Stimulated activated CD4-positive, alpha-beta T cell treated with anti-CD3 and anti-CD28 coated beads, TNF-alpha, amount 100 ng/mL, for 24 hours (primary cell): ENCODE measurements at places on chromosomes 7 and 10.

DNA sequence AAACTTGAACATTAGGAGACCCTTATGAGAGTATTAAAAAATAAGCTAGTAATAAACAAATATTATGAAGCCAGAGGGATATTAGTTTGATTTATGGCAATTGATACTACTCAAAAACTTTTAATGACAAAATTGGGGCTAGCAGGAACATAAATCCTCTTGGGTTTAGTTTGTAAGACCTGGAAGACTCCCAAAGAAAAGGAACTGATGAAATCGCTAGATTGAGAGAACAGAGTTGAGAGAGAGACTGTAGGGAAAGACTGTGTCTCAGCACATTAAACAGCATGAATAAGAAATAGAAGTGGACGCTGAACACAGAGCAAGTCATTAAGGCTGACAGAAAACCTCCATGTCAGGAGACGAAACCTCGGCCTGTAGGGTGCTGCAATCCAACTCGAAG is 56.4 kb downstream of the ICA1 start:
- no peak for DNase-seq

GRCh38 chr7:12007576-12007975 is 175.6 kb upstream of the THSD7A start:
- no peak for DNase-seq

GRCh38 chr10:71708301-71708703 is 11.3 kb downstream of the C10orf105 start:
- peak; percentile 65 for DNase-seq

DNA sequence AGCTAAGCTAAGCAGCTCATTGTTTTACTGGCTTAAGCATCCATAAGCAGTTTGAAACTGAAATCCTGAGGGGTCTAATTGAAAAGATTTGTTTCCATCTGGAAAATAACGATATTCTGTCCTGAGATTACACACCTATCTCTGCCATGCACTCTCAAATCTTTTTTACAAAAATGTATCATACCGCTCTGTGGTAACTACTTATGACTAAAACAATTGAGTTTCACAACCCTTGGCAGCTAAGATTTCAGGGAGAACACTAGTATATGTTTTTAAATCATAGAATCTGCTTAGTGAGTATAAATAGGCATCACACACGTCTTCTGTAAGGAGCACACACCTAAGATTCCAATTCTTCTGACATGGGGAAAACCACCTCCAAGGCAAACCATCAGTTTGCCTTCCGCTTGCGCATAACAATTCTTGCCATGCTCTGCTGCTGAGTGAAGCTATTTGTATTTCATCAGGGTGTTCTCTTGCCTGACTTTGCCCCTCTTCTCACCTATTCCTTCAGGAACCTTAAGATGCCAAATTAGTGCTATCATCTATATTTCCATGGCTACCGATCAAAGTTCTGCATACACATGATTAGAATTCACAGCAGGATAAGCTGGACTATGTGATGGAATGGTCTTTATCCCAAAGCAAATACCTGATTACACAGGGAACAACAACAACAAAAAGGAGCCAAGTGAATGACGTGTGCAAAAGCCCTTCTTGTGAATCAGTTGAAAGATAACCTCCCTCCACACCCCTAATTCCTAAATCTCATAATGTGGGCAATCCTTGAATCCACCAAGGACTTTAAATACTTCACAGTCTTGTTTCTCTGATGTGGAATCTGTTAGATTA is 40.9 kb downstream of the PRPF18 start:
- no peak for DNase-seq

DNA sequence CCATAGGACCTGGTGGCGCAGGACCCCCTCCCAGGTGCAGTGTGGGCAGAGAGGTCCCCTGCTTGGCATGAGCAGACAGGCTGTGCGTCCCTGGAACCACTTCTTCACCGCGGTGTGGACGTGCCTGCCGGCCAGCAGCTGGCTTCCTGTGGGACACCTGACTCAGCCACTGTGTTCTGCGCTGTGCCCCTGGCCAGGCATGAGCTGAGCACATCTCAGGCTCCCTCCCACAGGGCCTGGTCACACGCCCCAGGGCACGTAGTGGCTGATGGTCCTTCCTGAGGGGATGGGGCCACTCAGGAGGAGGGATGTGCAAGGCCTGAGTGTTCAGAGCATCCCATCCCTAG is 3.5 kb upstream of the DEPP1 start:
- DNase-seq, result no peak

- DNase-seq, result no peak
Measured at GRCh38 chr10:126684171-126684745, 13.8 kb upstream of the C10orf90 start.

GRCh38 chr7:146443102-146443501 is 326.5 kb downstream of the CNTNAP2 start:
- no peak for DNase-seq

- DNase-seq, result no peak
Measured at GRCh38 chr7:132643302-132643701, 67.0 kb upstream of the PLXNA4 start.

DNA sequence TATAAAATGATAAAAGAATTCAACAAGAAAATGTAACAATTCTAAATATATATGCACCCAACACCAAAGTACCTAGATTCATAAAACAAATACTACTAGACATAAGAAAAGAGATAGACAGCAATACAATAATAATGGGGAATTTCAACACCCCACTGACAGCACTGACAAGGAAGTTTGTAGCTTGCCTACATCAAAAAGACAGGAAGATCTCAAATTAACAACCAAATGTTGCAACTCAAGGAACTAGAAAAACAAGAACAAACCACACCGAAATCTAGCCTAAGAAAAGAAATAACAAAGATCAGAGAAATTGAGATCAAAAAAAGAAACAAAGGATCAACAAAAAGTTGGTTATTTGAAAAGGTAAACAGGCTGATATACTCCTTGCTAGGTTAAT is 36.5 kb upstream of the TNKS2 start:
- no peak for DNase-seq

GRCh38 chr10:22029445-22030236 is 26.1 kb upstream of the DNAJC1 start:
- DNase-seq, result no peak

GRCh38 chr7:4070214-4070613 is 611.9 kb upstream of the FOXK1 start:
- DNase-seq, result no peak

GRCh38 chr10:125096371-125096770 is 64.0 kb downstream of the CTBP2 start:
- DNase-seq, result no peak

GRCh38 chr7:148185041-148185440 is 405.5 kb upstream of the C7orf33 start:
- no peak for DNase-seq

- DNase-seq, result no peak
Measured at GRCh38 chr10:122768389-122768745, 68.7 kb upstream of the C10orf120 start.

DNA sequence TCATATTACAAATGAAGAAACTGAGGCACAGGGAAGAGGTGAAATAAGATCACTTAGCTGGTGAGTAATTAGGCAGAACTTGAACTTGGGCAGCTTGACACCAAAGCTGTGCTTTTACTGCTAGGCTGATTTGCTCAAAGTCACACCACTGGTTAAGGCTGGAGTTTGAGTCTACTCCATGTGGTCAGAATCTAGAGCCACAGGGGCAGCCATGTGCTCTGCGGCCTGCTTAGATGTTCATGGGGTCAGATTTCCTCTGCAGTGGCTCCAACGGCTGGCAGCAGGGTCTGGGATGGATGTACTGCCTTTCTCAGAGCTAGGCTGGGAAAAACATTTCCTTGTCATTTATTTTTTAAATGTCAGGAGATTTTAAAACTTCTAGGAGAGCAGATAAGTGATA is 417.5 kb downstream of the KCNMA1 start:
- no peak for DNase-seq

DNA sequence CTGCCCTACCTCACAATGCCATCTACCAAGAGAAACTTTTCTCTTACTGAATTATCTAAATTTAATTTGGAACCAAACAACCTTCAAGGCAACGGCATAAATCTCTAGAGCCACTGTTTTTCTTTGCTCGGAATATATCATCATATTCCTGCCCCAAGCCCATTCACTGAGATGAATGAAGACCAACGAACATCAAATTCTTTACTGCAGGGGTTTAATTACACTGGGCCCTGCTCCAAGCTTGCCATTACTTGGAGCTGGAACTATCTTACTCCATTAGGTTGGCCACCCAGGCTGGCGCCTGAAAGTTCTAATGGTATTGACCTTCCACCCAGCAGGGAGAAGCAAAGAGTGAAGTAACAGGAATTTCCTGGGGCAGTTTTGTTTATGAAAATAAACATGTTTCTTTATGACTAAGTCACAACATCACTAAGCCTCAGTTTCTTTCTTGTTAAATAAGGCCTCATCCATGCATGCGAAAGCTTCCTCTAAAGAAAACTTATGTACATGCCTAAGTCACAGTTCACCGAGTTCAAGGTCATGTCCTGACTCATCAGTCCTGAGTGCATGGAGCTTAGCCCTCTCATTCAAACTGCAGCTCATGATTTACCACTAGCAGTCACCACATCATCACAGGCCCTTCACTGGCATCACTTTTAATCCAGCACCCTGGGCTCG is 42.1 kb upstream of the ANAPC16 start:
- DNase-seq, result no peak

DNA sequence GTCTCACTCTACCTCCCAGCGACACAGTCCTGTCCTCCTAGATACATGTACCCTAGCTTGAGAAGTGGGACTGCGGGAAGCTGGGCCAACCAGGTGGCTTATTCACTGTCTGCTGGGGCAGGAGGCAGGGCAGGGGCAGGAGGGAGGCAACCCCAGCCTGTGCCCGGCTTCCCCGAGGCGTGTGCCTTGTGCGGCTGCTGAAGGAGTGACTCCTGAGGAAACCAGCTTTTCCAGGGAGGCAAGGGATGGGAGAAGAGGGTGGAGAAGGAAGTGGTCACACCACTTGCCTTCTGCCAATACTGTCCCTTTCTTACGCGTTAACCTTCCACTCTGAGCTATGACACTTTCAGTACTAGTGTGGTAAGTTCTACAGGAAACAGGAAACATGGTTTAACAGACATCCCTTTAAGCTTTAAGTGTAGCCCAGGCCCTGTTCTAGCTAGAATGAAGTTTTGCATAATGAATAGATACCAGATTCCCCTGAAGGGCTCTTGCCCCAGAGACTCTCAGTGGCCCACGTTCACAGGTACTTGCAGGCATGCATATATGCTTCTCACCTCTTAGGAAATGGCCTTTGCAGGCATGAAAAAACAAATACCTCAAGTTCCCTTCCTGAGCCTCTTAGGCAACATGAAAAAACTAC is 40.6 kb downstream of the SYPL1 start:
- peak; percentile 7 for DNase-seq

- no peak for DNase-seq
Measured at GRCh38 chr10:24784923-24785322, 61.2 kb upstream of the ARHGAP21 start.

GRCh38 chr7:39098506-39098905 is 120.8 kb downstream of the POU6F2 start:
- no peak for DNase-seq
